ENCODE measurements at places on chromosomes 3 and 15. TPM values are rescaled to one million over a fixed set of nuclear protein-coding genes. Genes with fewer than 3 reads are reported as not detected.

- no peaks in the 10 kb centered on the region for H3K27me3 ChIP-seq
- DNase-seq: no peak
- no peak overlapping the region for H3K27ac ChIP-seq
- no peaks in the 10 kb centered on the region for H3K36me3 ChIP-seq
These were observed 1022.9 kb downstream of the MCTP2 start for GRCh38 chr15:95254263-95254662.

GRCh38 chr3:171644681-171645080 is 165.6 kb downstream of the PLD1 start:
- H3K36me3 ChIP-seq: no peaks in the 10 kb centered on the region
- no peak overlapping the region for H3K4me3 ChIP-seq
- no peaks in the 10 kb centered on the region for H3K4me1 ChIP-seq
- H3K27ac ChIP-seq: no peak overlapping the region
- no peak for DNase-seq
- H3K27me3 ChIP-seq: no peaks in the 10 kb centered on the region

DNA sequence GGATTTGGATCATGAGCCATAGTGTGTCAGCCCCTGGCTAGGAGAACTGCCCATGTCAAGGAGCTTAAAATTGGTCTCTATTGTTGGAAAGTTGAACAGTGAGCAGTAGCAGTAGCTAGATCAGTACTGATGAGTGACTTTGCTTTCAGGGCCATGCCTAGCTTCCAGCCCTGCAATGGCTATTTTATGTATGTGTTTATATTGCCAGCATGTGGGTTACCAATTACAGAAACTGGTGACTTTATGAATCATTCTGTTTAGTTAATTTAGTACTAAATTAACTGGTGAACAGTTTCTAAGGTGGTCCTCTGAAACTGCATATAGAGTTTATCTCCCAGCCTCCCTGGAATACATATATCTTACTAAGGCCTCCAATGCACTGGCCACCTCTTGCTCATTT is 908.1 kb upstream of the ALCAM start:
- peaks cover 6% of the 10 kb centered on the region for H3K4me1 ChIP-seq
- H3K4me3 ChIP-seq: no peak overlapping the region

CSNK1G1 gene
- 13.4 TPM for total RNA-seq

C2CD4A gene
- total RNA-seq: 0.19 TPM

KPNA4 gene
- 36.2 TPM for total RNA-seq

PEX5L gene
- total RNA-seq: 7.0 TPM
